Activated naive CD4-positive, alpha-beta T cell treated with anti-CD3 and anti-CD28 coated beads, Interleukin-2, amount 50 U/mL, for 16 hours (primary cell): ENCODE measurements at places on chromosomes 3 and 15.

- no peak for DNase-seq
These were observed 102.1 kb downstream of the ASB7 start for GRCh38 chr15:100704281-100705055.

- DNase-seq: no peak
These were observed 7.0 kb downstream of the GPR160 start for GRCh38 chr3:170044795-170045244.

- DNase-seq: no peak
These were observed 394.9 kb upstream of the WNT5A start for GRCh38 chr3:55882006-55882405.

DNA sequence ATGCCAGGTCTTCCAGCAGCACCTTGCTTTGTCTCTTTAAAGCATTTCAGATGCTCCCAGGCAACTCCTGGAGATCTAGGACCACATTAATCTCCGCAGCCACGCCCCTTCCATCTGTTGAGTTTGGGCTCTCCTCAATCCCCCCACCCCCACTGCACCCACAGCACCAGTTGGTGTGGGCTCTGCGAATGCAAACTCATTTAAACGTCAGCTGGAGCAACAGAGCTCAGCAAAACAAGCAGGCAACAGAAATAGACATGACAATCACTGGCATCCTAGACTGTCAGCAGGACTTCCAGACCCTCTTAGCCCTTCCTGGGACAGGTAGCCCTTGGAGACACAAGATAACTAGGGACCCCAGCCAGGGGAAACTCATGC lies 106.9 kb downstream of the LSM3 start:
- no peak for DNase-seq

DNA sequence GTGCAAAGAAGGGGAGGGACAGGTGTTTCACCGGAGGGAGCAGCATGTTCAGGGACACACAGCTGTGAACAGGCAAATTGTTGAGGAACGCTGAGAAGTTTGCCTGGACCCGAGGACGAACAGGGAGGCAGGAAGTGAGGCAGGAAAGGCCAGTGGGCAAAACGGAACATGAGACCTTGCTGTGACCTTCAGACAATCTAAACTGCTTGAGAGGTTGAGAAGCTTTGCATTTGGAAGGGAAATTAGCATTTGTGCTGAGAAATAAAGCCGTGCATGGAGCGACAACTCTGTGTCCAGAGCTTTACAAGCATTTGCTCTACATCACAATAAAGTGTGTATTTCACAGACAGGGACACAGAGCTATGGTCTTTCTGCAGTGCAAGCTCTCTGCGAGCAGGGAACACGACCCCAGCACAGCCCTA lies 47.9 kb downstream of the CDC25A start:
- no peak for DNase-seq

- no peak for DNase-seq
These were observed 2.8 kb downstream of the EDEM1 start for GRCh38 chr3:5190147-5190791.
